ENCODE measurements at places on chromosomes 13 and 19. TPM values are rescaled to one million over a fixed set of nuclear protein-coding genes. Genes with fewer than 3 reads are reported as not detected.

RAB20 gene
- 0.59 TPM for total RNA-seq

CEACAM21 gene
- 1.1 TPM for total RNA-seq

CBY2 gene
- total RNA-seq = not detected

APOC4 gene
- not detected for total RNA-seq

- no peak overlapping the region for H3K27ac ChIP-seq
- peaks cover 18% of the 10 kb centered on the region for H3K27me3 ChIP-seq
- no peak for DNase-seq
- H3K4me1 ChIP-seq = peaks cover 40% of the 10 kb centered on the region
These were observed 5.9 kb upstream of the ZNF536 start for GRCh38 chr19:30366282-30366681.

GRCh38 chr13:109326601-109327000, 459.8 kb downstream of the IRS2 start:
- H3K36me3 ChIP-seq = no peaks in the 10 kb centered on the region
- no peak overlapping the region for H3K4me3 ChIP-seq
- H3K4me1 ChIP-seq = peaks cover 2% of the 10 kb centered on the region
- DNase-seq = no peak
- no peaks in the 10 kb centered on the region for H3K27me3 ChIP-seq
- H3K27ac ChIP-seq = no peak overlapping the region

- H3K36me3 ChIP-seq = peaks cover 2% of the 10 kb centered on the region
- H3K27me3 ChIP-seq = no peaks in the 10 kb centered on the region
- no peaks in the 10 kb centered on the region for H3K4me1 ChIP-seq
- no peak for DNase-seq
- no peak overlapping the region for H3K27ac ChIP-seq
These were observed 5.4 kb upstream of the IPO5 start for GRCh38 chr13:97948041-97948440.

- peaks cover 17% of the 10 kb centered on the region for H3K27me3 ChIP-seq
- H3K4me3 ChIP-seq = no peak overlapping the region
- H3K27ac ChIP-seq = no peak overlapping the region
- no peak for DNase-seq
These were observed 35.0 kb downstream of the FLT1 start for GRCh38 chr13:28459911-28460310.

GRCh38 chr19:51036519-51036918, 1.7 kb upstream of the KLK12 start:
- no peaks in the 10 kb centered on the region for H3K36me3 ChIP-seq
- no peak for DNase-seq
- no peaks in the 10 kb centered on the region for H3K4me1 ChIP-seq
- peaks cover 19% of the 10 kb centered on the region for H3K27me3 ChIP-seq
- no peak overlapping the region for H3K27ac ChIP-seq
- no peak overlapping the region for H3K4me3 ChIP-seq

DNA sequence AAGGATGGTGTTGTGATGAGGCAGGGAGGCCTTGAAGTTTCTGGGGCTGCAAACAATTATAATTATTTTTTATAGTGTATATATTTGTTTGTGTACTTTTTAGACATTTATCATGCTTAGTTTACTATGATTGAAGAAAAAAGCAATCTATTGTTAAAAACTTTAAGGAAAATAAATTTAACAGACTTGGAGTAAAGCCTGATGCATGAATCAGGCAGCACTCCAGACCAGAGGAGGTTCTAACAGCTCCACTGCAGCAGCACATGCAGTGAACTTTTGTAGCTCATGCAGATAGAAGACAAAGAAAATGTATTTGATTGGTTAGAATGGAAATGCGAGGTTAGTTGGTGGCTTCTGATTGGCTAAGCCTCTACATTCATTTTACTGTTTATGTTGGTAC, 36.8 kb upstream of the PABPC3 start:
- DNase-seq = no peak
- H3K4me3 ChIP-seq = no peak overlapping the region
- H3K36me3 ChIP-seq = no peaks in the 10 kb centered on the region
- H3K27me3 ChIP-seq = peaks cover 3% of the 10 kb centered on the region
